ENCODE measurements at places on chromosomes 5 and 9.

GRCh38 chr5:29720954-29721353 lies 1472.5 kb upstream of the CDH6 start:
- no peak for DNase-seq

DNA sequence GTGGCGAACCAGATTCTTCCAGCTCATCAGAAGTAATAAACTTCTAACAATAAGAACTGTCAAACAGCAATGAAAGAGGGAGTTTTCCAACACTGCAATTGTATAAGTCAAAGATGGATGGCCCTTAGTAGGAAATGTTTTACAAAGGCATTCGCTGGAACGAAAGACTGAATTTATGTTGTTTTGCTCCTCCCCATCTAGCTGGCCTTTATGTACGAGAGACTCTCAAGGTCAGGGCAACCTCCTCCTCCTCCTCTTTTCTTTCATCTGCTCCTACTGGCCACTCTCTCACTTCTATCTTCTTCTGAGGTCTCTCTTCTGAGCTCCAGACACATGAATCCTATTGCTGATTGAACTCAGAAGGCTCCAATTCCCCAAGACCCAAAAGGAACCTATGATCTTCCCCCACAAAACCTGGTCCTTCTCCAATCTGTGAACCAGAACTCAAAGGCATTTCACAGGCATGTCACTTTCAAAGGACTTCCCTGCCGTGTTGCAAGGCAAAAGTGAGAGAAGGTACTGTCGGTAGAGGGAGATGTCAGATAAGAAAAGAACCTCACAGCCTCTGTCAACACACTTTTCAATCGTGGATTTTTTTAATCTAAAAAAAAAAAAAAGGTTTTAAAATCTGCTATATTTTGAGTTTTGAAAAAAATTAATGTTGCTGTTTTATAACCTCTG lies 28.5 kb upstream of the PUM3 start:
- peak; percentile 2 for DNase-seq

DNA sequence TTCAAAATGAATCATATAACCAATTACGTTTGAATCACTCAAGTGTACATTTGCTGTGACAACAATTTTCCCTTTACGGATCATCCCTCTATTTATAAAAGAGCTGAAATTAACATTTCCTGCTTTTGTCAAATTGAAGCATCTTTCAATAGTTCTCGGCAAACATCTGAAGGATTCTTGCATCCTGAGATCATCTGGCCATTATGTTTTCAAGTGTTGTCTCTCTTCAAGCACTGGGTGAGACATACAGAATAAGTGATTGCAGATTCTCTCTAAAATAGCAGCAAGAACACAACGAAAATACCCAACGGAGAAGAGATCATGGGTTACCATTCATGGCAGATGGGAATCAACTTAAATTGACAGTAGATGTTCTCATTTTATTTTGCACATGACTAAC lies 283.4 kb upstream of the GRAMD2B start:
- no peak for DNase-seq

GRCh38 chr9:95978106-95978505 lies 102.6 kb downstream of the ERCC6L2 start:
- DNase-seq, result no peak

- DNase-seq, result peak; percentile 15
These were observed 86.3 kb upstream of the TAF11L2 start for GRCh38 chr5:17411436-17412402.

GRCh38 chr5:132365213-132365612 lies 4.3 kb upstream of the SLC22A5 start:
- peak; percentile 76 for DNase-seq

- DNase-seq, result no peak
These were observed 119.1 kb downstream of the UGCG start for GRCh38 chr9:112015736-112016135.

DNA sequence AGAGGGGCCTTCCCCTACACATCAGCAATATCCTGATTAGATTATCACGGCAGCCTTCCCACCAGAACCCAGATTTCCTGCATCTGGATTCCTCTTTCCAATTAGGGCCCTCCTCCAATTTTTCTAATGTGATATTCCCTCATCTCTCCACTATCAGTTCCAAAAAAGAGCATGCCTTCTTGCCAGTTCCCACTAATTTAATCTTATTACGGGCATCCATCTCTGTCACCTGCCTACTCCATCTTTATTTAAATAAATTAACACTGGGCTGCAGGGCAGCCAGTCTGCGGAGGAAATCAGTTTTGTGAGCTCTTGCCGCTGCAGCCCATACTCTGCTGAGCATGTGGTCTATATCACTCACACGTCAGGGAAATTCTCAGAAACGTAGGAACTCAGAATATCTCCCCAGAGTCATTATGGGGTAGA lies 16.6 kb upstream of the FBP2 start:
- DNase-seq, result no peak

All from retinal pigment epithelial cell (primary cell).